ENCODE measurements at places on chromosomes 13 and 19.

DNA sequence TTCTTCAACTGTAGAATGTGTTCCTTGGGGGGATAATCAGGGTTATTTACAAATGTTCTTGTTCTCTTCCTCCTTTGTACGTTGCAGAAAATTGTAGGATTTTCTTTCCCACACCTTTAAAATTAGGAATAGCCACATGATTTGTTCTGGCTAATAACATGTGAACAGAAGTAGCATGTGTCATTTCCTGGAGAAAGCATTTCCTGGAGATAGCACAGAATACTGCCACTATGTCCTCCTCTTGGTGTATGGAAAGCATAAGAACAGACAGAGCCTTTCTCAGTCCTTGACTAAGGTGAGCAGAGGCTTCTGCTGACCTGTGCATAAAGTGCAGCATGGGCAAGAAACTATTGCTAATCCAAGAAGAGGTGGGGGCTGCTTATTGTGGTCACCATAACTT is 101.8 kb downstream of the FAM216B start:
- DNase-seq: no peak

DNA sequence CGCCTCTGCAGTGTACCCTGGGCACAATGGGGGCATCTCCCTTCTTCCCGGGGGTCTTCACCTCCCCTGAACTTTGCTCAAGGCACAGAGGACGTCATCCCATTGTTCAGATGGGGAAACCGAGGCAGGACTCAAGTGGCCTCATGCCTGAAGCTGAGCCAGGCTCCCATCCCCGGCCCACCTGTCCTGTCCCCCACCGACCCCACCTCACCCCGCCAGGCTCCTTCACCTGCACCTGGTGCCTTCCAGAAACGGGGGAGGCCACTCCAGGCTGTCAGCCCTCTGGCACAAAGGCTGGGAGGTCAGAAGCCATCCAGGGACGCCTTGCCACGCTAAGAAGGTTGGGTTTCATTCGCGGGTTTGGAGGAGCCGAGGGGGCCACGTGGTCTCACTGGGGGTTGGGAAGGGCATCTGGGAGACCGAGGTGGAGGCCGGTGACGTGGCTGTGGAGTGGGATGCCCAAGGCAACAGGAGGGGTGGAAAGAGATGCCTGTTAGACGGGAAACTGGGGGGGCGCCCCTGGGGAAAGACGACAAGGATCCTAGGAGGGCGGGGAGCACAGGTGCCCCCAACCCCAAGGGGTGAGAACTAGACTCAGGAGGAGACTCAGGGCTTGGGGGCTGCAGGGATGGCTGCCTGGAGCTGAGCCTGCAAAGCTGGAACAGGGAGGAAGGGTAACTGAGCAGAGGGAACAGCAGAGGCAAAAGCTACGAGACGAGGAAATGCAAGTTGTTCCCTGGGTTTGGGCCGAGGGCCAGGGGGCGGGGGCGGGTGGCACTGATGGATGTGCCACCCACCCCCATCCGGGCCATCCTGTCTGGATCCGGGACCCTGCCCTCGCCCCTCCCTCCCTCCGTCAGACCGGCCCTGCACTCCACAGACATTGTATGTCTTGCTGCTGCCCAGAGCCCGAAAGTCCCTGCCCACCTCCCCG is 6.0 kb upstream of the TCF3 start:
- no peak for DNase-seq

- no peak for DNase-seq
These were observed 32.2 kb upstream of the MBNL2 start for GRCh38 chr13:97189928-97190327.

- DNase-seq: no peak
These were observed 46.9 kb upstream of the SLITRK1 start for GRCh38 chr13:83929157-83929556.

GRCh38 chr19:21084343-21084742 is 2.3 kb downstream of the ZNF714 start:
- DNase-seq: peak; percentile 54

DNA sequence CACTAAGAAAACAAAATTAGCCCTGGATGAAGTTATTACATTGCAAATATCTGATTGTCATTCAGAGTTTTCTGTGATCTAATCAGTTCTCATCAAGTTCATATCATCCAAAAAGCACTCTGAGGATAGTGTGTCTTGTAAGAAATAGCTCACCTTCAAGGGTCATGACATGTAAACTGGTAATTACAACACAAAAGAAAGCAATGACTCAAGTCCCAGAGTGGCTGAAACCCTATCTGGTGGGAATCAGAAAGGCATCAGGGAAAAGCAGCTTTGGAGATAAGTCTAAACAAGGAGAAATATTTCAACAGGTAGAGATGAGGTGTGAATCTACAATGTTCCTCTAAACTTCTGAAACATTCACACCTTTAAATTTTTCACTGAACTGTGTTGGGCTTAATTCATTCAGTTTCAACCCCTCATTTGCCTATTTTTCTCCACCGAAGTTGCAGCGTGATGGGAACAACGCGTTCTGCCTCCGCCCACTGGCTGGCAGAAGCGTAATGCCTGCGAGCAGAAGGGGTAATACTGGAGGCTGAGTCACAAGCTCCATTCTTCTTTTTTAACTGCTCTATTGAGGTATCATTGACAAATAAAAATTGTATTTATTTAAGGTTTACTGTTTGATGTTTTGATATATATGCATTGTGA is 155.2 kb upstream of the IPO5 start:
- no peak for DNase-seq

DNA sequence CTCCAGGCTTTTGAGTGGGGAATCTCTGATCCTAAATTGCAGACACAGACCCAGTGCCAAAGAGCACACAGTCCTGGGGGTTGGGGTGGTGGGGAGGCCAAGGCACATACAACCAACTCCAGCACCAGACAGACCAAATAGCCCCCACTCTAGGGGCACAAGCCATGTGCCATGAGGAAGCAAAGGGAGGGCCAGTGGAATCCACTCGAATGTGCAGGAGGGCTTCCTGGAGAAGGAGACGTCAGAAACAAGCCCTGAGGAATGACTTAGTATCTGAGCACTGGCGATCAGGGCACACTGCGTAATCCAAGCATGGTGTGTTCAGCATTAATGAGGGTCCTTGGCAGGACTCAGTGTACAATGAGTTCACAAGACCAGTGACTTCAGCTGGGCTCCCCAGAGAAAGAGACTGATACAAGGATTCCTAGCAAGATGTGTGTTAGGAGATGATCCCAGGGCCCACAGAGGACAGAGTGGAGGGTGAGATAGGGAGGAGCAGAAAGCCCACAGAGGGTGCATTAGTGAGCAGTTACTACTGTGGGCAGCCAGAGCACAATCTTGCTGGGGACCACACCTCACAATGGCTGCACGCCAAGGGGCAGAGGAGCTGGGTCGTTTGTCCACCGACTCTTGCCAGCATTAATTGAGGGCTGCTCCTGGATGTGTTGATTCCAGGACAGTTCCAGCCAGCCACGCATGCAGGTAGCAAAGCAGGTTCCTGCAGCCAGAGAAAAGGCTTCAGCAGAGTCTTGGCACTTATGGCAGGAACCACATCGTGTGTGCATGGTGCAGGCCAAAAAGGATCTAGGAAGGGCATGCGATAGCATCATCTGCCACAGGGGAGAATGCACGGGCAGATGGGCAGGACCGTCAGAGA is 152.6 kb upstream of the VSTM2B start:
- DNase-seq: no peak
